AG08395 (cell line): ENCODE measurements at places on chromosomes 5 and 9.

- no peak for DNase-seq
Observed at GRCh38 chr5:8188874-8189565, 320.1 kb downstream of the MTRR start.

DNA sequence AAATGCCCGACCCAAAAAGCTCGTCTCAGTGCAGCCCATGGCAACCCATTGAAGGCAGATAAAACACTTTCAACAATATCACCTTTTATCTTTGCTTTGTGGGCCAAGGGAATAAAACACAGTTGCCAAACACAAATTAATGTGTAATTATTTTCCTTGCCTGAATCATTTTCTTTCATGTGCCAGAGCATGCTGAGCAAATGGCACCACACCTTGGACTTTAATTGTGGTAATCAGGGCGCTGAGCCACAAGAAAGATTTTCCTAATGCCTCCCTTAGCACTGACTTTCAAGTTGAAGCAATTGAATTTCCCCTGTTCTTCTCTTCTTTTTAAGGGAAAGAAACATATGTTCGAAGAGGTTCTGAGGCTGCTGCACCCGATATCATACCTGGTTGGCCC, 297.1 kb upstream of the MSX2 start:
- DNase-seq: no peak

- DNase-seq: no peak
Observed at GRCh38 chr9:121674017-121674416, 22.6 kb downstream of the DAB2IP start.

DNA sequence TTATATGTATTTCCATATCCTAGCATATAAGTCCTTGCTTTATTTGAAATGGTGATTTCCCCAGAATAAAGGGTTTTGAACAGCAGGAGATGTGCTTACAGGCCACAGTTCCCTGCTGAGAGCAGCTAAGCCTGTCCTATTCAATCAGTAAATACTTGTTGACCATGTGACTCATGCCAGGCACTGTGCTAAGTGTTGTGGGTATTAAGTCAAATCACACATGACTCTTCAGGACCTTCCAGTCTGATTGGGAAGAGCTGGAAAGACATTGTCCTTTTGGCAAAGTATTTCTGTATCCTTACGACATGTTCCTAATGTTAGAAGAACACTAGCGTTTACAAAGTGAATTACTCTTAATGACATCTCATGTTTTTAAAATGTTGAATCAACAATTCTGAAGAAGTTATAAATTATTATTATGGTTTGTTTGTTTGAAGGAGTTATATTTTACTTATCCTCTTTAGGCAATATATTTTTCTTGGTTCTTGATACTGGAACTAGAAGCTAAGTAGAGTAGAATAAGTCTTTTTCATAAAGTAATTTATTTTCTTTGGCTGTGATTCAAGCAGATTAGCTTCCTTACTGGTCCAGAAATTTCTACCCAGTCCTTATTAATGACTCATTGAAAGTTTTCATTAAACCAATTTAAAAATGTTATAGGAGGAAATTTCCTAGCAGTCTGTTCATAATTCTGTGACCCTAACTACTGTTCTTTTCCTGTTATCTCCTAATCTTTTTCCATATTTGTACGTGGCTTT, 82.1 kb downstream of the GAPVD1 start:
- peak; percentile 6 for DNase-seq

- no peak for DNase-seq
Observed at GRCh38 chr5:6397536-6398269, 19.4 kb upstream of the MED10 start.

GRCh38 chr9:133406480-133407307, 11.1 kb downstream of the REXO4 start:
- DNase-seq: peak; percentile 84

DNA sequence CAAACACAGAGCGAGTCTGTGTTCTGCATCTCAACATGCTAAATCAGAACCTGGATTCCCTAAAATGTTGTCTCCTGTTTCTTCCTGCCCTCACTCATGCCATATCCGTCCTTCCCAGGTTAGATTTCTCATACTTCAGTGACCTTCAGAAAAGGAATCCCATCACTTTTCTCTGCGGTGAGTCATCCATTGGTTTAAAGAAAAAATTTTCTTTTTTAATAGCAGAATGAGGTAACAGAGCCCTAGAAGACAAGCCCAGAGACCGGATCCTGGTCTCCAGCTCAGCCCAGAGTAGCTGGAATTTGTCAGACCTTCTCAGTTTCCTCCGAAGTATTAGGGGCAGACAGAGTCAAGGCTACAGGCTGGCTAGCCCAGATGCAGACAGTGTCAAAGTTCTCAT, 143.2 kb upstream of the DMRT1 start:
- DNase-seq: peak; percentile 41

GRCh38 chr5:142639455-142639854, 46.4 kb downstream of the FGF1 start:
- no peak for DNase-seq

DNA sequence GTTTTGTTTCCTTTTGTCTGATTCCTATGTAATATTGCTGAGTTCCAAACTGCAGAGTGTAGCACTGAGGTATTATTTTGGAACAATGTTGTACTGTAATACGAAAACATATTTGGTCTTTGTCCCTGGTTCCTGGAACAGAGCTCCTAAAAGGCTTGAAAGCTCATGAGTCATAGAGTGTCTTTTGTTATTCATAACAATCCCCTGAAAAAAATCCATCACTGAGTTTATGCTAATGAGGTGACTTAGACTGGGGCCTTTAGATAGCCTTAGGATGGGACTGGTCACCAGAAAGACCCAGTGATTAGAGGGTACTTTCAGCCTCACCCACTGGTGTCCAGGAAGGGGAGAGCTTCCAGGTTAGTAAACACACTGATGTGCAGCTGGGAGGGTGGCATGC, 132.7 kb upstream of the POU5F2 start:
- no peak for DNase-seq

DNA sequence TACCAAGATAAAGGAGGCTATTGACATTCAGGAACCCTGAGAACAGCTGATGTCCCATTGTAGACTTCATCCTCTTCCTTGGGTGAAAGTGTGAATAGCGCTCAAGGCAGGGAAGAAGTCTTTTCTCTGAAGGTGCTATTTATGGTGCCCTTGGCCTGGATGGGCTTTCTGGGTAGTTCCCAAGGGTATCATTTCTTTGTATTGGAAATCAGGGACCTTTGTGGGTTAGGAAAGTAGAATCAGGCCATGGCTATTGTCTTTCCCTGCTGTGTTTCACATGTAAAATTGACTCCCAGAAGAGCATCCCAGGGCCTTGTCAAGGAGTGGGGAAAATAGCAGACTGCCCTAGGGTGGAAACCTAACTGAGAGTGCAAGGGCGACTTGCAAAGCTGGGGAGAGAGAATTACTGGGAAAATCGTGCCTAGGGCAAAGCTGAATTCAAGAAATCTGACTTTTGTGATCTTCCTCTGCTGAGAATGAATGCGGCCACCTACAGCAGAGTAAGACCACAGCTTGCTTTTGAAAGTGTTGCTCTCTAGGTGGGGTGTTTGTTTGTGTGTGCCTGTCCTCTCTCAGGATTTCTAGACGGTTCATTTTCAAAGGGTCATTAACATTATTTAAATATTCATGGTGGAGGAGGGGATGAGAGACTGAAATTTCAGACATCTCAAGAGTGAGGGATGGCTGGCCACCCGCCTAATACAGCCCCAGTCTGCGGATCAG, 160.6 kb downstream of the C9orf152 start:
- no peak for DNase-seq

DNA sequence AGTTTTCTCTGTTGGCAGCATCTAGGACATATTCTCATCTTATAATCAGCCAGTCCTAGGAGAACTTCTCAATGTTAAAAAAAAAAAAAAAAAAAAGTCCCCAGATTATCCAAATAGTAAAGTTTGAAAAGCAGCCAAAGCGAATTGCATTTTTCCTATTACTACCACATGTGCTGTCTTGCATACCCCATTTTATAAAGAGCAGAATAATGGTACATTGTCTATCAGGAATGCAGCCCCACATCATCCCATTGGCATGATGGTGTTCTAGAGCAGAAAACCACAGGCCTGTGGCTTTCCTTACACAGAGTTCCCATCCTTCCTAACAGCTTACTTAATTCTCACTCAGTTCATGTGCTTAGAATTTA, 381.6 kb downstream of the TMEM38B start:
- peak; percentile 44 for DNase-seq

DNA sequence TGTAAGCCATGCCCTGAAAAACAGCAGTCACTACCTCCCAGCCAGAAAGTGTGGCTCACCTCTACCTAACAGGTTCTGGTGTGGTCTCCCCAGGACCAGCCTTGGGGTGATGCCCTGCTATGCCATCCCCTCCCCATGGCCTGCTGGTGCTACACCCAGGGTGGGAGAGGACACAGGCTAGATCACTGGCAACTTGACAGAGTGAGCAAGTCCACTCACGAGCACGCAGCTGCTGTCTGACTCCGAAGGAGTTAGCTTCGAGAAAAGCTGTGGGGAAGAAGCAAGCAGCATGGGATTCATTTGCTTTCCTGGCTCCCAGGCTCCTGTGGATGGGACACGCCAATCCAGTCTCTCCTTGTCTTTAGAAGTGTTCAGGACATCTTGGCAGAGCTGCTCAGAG, 102.2 kb downstream of the COL5A1 start:
- DNase-seq: no peak

- peak; percentile 90 for DNase-seq
Observed at GRCh38 chr9:122777935-122778627, 10.7 kb upstream of the OR5C1 start.

DNA sequence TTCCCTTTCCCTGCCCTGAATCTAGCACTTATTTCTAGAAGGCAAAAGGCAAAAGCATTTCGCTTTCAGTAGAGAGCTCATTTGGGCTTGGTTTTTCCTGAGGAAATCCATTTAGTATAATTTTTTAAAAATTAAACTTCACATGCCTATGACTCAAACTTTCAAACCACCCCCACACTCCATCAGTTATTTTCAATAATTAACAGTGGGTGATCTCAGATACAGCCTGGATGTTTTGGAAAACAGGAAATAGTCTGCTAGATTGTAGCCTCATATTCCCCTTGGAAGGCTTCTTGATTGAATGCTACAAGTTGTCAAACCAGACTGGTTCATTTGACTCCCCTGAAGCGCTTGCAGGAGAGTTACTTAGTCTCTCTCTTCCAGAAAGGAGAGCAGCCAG, 40.6 kb downstream of the SEMA5A start:
- DNase-seq: no peak

GRCh38 chr9:131739133-131739958, 530 bp downstream of the RAPGEF1 start:
- DNase-seq: peak; percentile 47

DNA sequence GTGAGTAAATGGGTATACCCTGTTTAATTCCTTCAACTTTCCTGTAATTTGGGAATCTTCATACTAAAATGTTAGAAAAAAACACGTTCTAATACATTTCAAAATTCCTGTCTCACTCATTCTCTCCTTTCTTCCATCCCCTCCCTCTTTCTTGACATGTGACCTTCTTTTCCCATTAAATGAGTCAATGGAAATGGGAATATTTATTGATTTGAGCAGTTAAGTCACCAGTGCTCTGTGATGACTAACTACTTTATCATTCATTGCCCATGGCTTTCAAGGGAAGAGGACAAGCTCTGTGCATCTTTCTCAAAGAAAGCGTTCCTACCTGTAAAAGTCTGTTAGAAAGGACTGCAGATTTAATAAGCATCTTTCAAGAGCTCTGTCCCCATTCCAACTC, 144.4 kb upstream of the MAP3K1 start:
- DNase-seq: no peak

DNA sequence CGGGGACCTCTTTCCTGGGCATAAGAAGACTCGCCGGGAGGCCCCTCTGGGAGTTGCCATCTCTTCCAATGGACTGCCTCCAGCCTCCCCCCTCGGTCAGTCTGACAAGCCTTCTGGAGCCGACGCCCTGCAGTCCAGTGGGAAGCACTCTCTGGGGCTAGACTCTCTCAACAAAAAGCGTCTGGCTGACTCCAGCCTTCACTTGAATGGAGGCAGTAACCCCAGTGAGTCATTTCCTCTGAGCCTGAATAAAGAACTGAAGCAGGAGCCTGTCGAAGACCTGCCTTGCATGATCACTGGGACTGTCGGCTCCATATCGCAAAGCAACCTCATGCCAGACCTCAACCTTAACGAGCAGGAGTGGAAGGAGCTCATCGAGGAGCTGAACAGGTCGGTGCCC, 28.4 kb upstream of the LTC4S start:
- DNase-seq: peak; percentile 82

DNA sequence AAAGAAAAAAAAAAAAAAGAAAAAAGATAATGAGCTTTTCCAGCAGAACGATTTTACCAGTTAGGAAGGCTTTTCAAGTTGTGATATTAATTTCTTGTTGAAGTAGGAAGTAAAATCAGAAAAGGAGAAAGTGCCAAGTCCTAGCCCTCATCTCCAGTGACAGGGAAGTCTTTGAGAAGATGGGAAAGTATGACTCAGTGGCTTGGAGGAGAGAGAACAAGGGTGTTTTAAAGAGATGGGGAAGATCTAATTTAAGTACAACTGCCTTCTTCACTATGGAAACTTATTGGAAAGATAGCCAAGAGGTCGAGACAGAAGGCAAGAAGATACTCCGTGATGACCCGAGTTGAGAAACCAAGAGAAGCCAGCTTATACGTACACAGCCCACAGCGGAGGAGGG, 22.6 kb downstream of the FGF1 start:
- DNase-seq: no peak

DNA sequence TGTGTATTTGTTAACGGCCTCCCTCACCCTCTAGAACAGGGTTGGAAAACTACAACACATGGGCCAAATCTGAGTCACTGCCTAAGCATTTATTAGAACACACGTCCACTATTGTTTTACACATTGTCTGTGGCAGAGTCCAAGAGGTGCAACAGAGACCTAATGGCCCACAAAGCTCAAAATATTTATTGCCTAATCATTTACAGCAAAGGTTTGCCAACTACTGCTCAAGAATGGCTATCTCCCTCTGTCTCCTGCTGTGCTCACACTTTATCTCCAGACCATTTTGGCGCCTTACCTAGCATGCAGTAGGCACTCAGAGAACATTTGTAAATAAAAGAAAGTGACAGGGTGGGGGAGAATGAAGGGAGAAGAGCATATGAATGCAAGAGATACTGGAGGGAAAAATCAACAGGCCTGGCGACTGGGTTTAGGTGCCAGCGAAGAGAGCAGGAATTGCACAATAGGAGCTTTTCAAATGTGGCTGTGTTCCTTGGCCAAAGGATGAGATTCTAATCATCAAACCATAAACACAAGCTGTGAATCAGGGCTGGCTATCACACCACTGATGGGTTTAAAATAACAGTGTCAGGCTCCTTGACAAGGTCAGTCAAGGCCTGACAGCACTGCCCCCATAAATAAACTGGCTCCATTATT, 80.3 kb downstream of the EPB41L4A start:
- peak; percentile 19 for DNase-seq

GRCh38 chr5:4022056-4022670, 426.5 kb downstream of the IRX1 start:
- DNase-seq: no peak

GRCh38 chr5:17343675-17344074, 126.2 kb downstream of the BASP1 start:
- DNase-seq: peak; percentile 69

DNA sequence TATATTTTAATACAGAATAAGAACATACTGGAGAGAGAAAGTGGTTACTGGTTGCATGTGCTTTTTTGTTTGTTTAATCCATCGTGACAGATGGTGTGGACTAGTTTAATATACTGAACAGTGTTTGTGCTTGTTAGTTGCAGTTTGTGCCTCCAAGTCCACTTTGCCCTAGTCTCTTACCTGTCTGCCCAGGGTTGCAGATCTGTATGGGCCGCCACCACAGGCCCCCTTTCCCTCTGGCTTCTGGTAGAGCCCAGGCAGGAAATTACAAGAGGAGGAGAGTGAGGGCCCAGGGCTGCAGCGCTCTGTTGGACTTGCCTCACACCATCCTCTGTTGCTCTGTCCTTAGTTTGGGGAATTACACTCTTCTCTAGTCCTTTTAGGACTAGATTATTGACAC, 166.4 kb downstream of the KDM4C start:
- no peak for DNase-seq

- DNase-seq: no peak
Observed at GRCh38 chr5:33756491-33756890, 135.3 kb downstream of the ADAMTS12 start.
